GM23248 (cell line): ENCODE measurements at places on chromosomes 7 and 10.
A peak's percentile ranks its signal among the peaks of the same experiment; 100 is the strongest.

DNA sequence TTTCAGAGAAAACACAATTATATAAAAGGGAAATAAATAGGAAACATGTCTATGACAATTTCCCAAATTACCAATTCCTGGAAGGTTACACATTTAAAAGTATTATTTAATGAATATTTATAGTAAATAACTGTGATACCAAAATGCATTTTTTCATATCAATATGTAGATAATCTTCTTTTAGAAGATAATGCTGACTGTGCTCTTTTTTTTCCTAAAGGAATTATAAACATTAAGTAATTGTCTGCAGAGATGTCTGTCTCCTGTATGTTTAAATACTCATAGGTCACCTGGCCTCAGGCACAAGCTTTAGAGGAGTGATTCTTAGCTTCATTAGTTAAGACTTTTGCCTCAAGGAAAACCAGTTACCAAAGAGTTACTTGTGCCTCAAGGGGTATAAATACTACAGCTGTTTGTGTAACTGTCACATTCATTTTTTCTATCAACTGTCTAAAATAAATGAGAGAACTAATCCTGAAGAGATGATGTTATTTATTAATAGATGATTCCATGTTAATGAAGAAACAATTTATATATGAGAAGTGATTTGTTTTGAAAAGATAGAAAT is 77.1 kb downstream of the DNAJC1 start:
- peak overlapping the region; percentile 60 for H3K27ac ChIP-seq
- peak; percentile 38 for DNase-seq
- H3K4me3 ChIP-seq = peak overlapping the region; percentile 50
- peaks cover 37% of the 10 kb centered on the region for H3K4me1 ChIP-seq
- H3K36me3 ChIP-seq = no peaks in the 10 kb centered on the region

DNA sequence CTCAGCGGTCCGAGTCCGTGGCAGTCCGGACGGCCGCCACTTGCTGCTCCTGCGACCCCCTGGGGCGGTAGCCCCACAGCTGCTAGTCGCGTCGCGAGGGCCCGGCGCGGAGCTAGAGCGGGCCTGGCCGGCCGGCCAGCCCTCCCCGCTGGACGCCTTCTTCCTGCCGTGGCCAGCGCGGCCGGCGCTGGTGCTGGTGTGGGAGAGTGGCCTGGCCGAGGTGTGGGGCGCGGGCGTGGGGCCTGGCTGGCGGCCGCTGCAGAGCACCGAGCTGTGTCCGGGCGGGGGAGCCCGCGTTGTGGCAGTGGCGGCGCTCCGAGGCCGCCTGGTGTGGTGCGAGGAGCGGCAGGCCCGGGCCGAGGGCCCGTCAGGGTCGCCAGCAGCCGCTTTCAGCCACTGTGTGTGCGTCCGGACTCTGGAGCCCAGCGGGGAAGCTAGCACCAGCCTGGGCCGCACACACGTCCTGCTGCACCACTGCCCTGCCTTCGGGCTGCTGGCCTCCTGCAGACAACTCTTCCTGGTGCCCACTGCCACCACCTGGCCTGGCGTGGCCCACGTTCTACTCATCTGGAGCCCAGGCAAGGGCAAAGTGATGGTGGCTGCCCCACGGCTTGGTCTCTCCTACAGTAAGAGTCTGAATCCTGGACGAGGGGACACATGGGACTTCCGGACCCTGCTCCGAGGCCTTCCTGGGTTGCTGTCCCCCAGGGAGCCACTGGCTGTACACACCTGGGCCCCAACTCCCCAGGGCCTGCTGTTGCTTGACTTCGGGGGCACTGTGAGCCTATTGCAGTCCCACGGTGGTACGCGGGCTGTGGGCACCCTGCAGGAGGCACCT is 631 bp downstream of the HPS6 start:
- H3K27ac ChIP-seq = peak overlapping the region; percentile 73
- H3K4me1 ChIP-seq = peaks cover 9% of the 10 kb centered on the region
- H3K4me3 ChIP-seq = peak overlapping the region; percentile 76

DNA sequence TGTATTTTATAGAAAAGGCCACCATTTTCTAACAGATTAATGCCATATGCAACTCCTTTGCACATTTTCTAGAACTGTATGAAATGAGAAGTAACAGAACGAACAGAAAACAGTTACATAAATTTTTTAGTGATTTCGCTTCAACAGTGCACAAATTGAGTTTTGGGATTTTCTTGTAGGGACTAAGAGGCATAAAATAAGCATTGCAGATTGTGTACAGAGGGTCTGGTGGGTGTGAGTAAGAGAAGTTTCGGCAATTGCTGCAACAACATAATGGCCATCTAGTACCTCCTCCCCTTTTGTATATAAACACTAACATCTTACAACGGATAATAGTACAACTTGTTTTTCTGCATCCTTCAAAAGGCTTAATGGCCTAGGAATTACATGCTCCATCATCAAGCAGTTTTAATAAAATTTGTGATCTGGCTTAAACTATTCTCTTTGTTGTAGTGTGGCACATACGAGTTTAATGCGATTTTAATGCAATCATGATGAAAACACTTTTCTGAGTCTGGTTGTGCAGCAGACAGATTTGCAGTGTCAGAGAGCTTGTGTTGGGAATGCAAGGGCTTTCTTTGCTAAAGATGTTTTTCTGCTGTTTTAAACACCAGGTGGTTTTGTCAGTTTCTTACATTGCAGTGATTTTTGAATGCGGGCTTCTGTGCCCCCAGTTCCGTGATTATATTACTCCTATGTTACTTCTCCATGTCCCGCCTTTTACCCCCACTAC is 2.9 kb downstream of the GLCCI1 start:
- peaks cover 14% of the 10 kb centered on the region for H3K4me1 ChIP-seq
- no peaks in the 10 kb centered on the region for H3K27me3 ChIP-seq
- H3K4me3 ChIP-seq = no peak overlapping the region
- H3K27ac ChIP-seq = no peak overlapping the region

DNA sequence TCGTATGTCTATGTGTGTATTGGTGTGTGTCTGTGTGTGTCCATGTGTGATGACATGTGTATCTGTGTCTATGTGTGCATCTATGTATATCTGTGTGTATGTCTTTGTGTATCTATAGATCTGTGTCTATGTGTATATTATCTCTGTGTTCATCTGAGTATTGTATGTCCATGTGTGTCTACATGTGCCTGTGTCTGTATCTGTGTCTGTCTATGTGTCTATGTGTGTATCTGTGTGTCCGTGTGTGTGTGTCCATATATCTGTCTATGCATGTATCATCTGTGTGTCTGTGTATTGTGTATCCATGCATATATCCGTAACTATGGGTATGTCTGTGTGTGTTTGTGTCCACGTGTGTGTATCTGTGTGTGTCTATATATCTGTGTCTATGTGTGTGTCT is 2.7 kb upstream of the FAM20C start:
- no peaks in the 10 kb centered on the region for H3K36me3 ChIP-seq
- peaks cover 7% of the 10 kb centered on the region; the same call in 1 of the 2 replicates for H3K4me1 ChIP-seq
- H3K27ac ChIP-seq = no peak overlapping the region
- no peak overlapping the region for H3K4me3 ChIP-seq
- H3K27me3 ChIP-seq = no peaks in the 10 kb centered on the region

DNA sequence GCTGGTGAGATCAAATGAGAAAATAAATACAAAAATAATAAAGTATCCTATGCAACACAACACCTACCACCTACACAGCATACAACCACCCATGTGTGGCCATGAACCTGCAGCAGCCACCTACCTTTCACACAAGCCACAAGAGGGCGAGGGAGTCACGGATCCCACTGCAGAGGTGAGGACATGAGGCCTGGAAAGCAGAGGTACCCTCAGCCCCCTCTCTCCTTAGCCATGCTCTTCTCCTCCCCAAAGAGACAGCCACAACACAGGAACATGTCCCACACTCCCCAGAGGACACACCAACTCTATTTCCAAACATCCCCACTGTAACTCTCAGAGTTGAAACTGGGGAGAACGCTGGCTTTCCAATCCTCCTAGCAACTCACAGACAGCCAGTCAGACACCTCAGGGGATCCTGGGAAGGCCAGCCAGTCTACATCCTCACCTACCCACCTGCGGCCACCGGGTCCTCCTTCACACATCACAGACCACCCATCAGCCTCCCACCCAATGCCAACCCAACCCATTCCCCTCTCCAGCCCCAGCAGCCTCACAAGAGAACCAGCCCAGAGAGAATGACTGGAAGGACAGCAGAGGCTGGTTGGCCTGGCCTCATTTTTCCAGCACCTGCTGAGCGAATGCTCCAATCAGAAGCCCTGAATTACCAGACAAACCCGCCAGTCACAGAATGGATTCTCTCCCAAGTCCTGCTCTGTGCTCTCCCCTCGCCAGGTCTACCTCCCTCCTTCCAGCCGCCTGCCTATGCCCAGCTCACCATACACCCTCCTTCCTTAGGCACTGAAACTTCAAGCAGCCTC is 18.4 kb downstream of the DLG5 start:
- H3K4me3 ChIP-seq = no peak overlapping the region
- H3K27ac ChIP-seq = no peak overlapping the region
- H3K27me3 ChIP-seq = no peaks in the 10 kb centered on the region
- H3K4me1 ChIP-seq = peaks cover 13% of the 10 kb centered on the region
- DNase-seq = no peak
- H3K36me3 ChIP-seq = no peaks in the 10 kb centered on the region

DNA sequence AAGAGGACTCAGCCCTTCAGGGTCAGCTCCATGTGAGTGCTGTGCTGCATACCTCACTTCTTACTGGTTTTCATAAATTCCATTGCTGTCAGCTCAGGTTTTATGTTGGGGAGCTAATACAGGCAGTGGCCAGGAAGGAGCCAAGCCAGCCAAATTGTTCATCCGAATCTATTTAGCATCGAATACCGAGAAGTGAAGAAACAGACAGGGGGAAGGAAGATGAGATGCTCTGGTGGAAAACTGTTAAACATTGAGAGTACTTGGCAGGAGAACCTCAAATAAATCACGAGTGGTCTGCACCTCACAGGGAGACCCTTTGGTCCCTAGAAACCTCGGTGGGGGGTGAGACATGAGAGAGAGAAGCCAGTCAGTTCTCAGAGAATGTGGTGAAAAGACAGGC is 196.0 kb upstream of the TMEM72 start:
- peak overlapping the region; percentile 36 for H3K27ac ChIP-seq
- H3K27me3 ChIP-seq = no peaks in the 10 kb centered on the region
- 0 out of 2 replicates have a peak overlapping the region, but pooled peaks have one; percentile 8 for H3K4me3 ChIP-seq
- DNase-seq = peak; percentile 83
- H3K36me3 ChIP-seq = no peaks in the 10 kb centered on the region
- H3K4me1 ChIP-seq = peaks cover 16% of the 10 kb centered on the region

GRCh38 chr10:10096296-10096695 is 921.4 kb upstream of the CELF2 start:
- no peaks in the 10 kb centered on the region for H3K27me3 ChIP-seq
- DNase-seq = no peak
- no peaks in the 10 kb centered on the region for H3K36me3 ChIP-seq
- no peak overlapping the region for H3K27ac ChIP-seq
- no peak overlapping the region for H3K4me3 ChIP-seq

DNA sequence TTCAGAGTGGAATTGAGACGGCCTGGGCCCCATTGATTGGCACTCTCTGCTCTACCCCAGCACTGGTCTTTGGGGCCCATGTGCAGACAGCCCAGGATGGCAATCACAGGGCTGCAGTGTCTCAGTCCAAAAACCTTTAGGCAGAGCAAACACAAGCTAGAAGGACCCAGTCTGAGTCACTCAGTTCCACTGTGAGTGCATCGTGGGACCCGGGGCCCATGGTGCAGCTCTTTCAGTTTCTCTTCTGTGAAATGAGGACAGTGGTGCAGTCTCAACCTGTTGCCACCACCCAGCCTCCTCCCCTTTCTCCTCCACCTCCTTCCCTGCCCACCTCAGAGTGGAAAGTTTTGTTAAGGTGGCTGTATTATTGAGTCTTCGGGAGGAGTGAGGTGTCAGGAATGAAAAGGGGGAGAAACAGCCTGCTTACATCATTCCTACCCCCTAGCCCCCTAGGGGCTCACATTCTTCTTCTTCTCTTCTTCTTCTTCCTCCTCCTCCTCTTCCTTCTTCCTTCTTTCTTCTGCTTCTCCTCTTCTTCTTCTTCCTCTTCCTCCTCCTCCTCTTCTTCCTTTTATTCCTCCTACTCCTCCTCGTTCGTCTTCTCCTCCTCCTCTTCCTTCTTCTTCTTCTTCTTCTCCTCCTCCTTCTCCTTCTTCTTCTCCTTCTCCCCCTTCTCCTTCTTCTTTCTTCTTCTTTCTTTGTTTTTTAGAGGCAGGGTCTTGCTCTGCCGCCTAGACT is 19.5 kb upstream of the CARD11 start:
- no peak overlapping the region for H3K27ac ChIP-seq
- no peak for DNase-seq
- no peak overlapping the region for H3K4me3 ChIP-seq
- no peaks in the 10 kb centered on the region for H3K36me3 ChIP-seq
- H3K27me3 ChIP-seq = no peaks in the 10 kb centered on the region
- H3K4me1 ChIP-seq = no peaks in the 10 kb centered on the region
